ENCODE measurements at places on chromosomes 1 and 21.

- DNase-seq: no peak
These were observed 371.2 kb upstream of the PLXNA2 start for GRCh38 chr1:208615371-208615770.

- peak; percentile 13 for DNase-seq
These were observed 11.8 kb downstream of the TP73 start for GRCh38 chr1:3663999-3664699.

GRCh38 chr1:226700861-226701260, 38.2 kb downstream of the ITPKB start:
- no peak for DNase-seq

DNA sequence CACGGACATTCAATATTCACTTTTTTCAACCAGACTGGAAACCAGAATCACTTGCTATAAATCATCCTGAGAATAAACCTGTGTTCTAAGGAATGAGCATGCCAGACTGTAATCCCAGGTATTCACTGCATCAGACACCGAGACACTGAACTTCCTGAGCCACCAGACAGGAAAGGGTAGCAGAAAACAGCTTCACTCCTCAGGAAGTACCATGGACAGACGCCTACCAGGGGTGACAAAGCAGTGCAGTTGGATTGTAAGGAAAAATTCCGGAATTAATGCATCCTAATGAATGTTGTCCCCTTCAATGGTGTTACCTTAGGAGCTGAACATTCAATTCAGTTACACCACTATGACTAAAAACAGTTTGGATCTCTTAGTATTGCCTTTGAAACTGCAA, 156.1 kb downstream of the PIGK start:
- DNase-seq: no peak

DNA sequence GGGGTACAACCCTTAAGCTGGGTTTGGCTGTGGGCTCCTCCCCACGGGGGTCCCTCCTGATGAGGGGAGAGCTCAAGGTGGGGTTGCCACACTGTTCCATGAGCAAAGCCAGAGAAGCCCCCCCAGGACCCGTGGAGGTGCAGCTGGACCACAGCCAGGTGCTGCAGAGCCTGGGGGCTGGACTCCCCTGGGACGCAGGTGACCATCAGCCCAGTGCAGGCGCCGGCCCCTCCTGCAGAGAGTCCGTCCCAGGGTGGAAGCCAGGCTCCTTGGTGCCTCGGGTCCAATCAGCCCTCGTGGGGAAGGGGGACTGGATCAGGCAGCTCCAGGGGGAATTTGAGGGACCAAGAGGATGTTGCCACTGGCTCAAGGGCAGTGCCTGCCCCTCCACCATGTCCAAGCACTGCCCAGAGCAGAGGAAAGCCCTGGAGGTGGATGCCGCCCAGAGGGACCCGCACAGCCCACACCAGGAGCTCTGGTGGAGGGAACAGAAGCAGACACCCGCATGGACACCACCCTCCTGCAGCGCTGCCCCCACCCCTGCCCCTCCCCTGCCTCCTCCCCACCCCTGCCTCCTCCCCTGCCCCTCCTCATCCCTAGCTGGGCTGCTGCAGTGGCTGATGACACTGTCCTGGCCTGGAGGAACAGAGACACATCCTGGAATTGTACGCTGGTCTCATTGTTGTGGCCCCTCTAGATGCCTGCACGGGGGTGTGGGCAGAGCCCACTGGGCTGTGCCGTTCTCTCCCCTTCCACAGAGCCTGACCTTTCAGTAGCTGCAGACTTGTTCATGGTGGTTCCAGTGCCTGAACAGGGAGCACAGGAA, 30.8 kb upstream of the COL18A1 start:
- DNase-seq: peak; percentile 7

DNA sequence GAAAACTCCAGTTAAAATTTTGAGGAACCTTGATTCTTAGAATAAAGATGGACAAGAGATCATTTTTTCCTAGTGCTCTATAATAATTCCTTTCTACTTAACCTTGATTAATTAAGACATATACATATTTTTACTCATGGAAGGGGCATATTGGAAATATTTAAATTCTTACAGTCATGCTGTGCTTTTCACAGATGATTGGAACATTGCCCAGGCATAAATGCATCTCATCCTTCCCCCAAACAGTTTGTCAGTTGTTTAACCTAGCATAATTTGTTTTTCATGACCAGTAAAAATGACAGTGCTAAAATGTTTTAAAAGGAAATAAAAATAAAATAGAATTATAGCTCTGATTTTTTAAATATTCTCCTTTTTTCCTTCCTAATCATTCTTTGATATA, 140.0 kb downstream of the DNM3 start:
- no peak for DNase-seq

- no peak for DNase-seq
These were observed 18.9 kb downstream of the SLC6A9 start for GRCh38 chr1:44012404-44012803.

DNA sequence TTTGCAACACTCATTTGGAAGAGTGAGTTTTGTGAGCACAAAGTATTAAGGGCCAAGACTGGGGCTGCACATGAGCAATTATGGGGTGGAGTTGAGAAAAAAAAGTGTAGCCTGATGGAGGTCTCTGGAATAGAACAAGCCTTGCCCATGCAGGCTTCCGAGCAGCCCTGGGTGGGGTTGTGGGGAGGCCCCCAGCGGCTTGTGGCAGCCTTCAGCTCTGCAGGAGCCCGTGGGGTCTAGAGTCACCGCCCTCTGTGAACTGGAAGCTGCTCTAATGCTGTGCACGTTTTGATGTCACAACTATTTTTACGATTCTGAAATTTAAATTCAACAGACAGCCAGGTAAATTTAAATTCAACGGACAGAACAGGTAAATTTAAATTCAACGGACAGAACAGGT, 58.9 kb downstream of the BACE2 start:
- no peak for DNase-seq

GRCh38 chr21:26776310-26777021, 68.7 kb downstream of the ADAMTS1 start:
- DNase-seq: no peak

- DNase-seq: no peak
These were observed 33.6 kb downstream of the NUAK2 start for GRCh38 chr1:205287767-205288559.

- no peak for DNase-seq
These were observed 43.5 kb downstream of the B3GALNT2 start for GRCh38 chr1:235460770-235461169.

GRCh38 chr1:179327196-179327595, 33.6 kb downstream of the SOAT1 start:
- no peak for DNase-seq

All from WTC11 (cell line).